ENCODE measurements at places on chromosomes 5 and 9. TPM values are rescaled to one million over a fixed set of nuclear protein-coding genes. Genes with fewer than 3 reads are reported as not detected.

- no peak for DNase-seq
Observed at GRCh38 chr5:8290721-8291120, 421.8 kb downstream of the MTRR start.

The LURAP1L gene
- polyA plus RNA-seq = 24.9 TPM

The INSL6 gene
- polyA plus RNA-seq = not detected

DNA sequence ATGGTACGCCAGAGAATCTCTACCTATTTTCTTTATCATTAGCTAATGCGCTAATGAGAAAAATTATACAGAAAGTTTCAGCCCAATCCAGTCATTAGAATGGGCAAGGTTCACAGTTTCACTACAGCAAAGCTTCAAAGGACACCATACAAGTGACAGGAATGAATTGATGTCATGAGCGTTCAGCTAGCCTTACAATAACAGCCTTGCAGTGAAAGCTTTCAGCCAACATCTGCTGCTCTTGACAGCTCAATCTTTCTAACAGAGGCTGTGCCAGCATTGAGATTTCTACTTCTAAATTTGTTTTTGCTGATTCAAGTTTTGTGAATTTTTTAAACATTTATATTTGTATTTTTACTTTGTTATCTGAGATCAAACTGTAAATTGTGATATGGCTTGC, 302.4 kb upstream of the FAM174A start:
- no peak for DNase-seq

GRCh38 chr9:14671377-14671776, 21.9 kb downstream of the ZDHHC21 start:
- DNase-seq = no peak

DNA sequence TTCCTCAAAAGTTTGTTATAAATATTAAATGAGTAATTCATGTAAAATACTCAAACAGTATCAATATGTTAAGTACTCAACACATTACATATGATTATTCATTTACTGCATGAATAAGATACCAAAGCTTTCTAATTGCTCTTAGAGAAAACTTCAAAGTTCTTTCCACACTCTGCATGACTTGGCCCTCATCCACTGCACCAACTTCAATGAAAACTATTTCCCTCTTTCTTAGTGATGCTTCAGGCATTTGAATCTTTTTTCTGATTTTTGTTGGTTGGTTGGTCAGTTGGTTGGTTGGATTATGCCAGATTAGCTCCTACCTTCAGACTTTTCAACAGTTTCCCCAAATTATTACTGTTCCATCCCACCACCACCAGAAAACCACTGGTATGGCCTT, 314.7 kb upstream of the RGMB start:
- DNase-seq = no peak

DNA sequence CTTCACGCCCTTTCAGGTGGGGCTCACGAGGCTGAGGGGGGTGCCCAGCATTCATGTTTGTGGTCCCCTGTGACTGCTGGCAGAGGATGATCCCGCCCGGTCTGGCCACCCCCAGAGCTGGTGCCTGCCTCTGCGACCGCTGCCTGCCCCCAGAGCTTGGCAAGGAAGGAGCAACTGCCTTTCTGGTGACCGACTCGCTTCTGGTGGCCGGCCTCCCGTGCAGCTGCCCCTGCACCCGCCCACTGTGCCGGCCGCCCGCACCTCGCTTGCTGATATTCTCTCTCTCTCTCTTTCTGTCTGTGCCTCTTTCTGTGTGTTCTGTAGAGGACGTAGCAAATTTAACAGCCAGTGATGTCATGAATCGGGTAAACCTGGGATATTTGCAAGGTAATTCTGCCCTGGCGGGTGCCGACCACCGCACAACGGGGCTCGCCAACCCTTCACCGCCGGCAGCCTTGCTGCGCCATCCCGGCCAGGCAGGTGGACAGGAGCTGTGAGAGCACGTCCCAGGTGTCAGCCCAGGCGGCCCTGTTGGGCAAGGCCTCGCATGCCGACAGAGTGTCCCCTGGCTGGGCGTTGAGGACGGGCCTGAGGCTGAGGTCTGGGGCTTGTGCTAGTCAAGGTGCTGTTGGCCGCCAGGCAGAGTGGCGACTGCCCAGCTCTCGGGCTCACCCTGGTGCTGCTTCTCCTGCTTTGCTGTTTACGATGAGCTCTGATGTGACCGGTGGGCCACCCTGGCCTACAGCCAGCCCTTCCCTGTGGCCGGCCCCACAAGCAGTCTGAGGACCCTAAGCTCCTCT, 86.0 kb downstream of the KCNT1 start:
- DNase-seq = no peak

The FAM221B gene
- polyA plus RNA-seq = not detected

DNA sequence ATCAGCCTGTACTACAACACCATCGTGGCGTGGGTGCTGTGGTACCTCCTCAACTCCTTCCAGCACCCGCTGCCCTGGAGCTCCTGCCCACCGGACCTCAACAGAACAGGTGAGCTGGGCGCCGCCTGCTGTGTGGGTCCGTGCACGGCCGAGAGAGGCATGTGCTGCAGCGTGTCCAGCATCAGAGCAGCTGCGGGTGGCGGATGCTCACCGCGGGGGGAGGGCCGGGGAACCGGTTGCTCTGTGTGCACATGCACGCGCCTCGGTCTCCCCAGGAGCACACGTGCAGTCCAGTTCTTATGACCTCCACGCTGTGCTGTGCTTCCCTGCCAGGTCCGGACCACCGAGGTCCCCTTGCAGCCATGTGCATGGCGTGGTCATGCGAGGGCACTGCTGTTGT, 7.6 kb downstream of the SLC6A18 start:
- no peak for DNase-seq

GRCh38 chr9:116891424-116891823, 204.3 kb downstream of the TRIM32 start:
- DNase-seq = no peak

DNA sequence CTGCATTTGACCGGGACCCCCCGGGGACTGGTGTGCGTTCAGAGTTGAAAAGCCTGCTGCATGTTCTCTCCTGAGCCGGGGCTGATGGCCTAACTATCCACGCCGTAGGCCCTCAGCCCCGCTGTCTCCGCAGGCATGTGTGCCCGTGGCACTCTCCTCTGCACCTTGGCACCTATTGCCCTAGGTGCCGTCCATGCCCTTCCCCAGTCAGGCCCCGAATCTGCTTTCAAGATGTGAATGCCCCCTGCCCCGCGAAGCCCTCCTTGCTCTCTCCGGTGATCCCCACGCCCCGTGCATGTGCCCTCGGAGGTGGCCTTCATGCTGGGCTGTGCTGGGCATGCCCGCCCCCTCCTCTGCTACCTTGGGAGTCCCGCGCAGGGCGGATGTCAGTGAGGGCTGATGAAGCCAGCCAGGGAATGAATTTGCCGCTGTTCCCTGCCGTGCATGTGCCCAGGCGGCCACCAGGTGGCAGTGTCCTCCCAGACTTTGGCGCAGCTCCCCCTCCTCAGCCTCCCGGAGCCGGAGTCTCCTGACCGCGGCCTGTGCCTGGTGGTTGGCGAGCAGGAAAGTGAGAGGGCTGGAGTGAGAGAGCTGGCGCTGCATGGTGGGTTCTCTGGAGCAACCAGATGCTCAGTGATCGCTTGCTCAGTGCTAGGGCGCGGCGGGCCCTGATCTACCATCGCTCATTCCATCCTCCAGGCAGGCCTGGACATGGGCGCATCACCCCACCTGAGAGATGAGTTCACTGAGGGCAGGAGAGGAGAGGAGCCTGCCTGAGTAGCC, 112.9 kb upstream of the LMX1B start:
- no peak for DNase-seq

DNA sequence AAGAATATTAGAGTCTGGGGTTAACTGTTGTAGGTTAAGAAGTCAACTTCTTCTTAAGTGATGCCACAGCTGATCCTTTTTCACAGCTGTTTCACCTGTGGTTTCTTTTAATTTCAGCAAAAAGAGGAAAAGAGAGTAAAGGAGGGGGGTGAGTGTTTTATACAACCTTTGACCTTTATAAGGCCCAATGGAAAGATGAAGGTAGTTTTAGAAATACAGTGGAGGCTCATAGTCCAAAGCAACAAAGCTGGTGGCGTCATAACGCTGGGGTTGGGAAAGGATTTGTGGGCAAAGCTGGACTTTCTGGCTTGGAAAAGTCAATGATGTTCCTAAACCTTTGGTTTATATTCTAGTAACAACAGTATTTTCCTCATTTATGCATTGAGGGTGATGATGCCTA, 49.5 kb downstream of the RCL1 start:
- no peak for DNase-seq

The SH3GL2 gene
- 2.4 TPM for polyA plus RNA-seq

- no peak for DNase-seq
Observed at GRCh38 chr9:120117081-120117480, 462.9 kb downstream of the CDK5RAP2 start.

The IGFBPL1 gene
- 1.6 TPM for polyA plus RNA-seq

DNA sequence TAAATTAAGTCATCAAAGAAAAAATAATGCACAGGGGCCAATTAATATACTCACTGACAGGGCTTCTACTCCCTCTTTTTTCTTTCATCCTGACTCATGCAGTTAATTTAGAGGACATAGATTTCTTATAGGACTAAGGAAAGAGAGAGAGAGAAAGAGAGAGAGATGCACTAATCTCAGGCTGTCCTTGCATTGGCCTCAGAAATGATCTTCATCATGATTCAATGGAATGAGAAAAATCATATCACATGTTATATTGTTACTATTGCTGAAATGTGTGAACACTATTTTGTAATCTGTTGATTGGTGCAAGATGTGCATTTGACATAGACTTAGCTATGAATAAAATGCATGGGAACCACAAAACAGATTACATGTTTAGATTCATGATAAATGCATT, 608.3 kb upstream of the NUDT12 start:
- DNase-seq = no peak

GRCh38 chr5:80216096-80216495, 39.8 kb downstream of the SERINC5 start:
- DNase-seq = no peak
